Fibroblast of the conjunctiva (primary cell): ENCODE measurements at places on chromosomes 2 and 18.

- no peak for DNase-seq
These were observed 496.3 kb downstream of the SLC4A3 start for GRCh38 chr2:220123751-220124150.

DNA sequence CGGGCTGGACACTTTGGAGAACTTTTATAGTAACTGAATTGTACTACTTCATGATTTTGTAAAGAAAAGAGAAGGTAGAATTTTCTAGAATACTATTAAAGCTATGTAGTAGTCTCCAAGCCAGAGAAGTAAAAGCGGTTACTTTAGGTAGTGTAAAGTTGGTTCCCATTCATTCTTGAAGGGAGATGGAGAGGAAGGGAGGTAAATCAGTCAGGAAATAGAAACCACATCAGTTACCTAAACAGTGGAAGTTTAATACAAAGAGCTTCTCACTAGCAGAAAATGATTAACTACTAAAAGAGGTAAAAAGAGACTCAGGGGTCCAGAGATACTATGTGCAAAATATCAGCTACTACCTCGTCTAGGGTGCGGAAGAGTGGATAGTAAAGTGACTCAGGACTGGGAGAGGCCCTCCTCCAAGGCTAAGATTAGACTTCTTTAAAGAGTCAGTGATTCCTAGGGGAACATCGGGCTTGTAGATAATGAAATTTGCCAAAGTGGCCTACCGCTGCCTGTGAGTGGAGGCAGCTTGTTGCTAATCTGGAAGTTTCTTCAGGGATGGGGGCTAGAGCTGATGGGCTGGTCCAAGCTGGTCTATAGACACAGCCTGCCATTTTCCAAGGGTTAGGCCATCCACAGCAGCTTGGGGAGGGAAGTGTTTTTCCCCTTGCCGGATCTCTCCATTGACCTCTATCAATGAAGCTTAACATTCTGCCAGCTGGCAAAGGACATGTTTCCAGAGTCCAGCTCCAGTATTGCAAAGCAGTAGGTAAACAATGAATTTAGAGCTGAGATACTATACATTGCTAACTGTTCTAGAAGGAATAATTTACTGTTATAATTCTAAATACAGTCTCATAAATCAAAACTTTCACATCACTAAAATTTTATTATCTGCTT lies 246.4 kb upstream of the BOD1L2 start:
- DNase-seq, result no peak

DNA sequence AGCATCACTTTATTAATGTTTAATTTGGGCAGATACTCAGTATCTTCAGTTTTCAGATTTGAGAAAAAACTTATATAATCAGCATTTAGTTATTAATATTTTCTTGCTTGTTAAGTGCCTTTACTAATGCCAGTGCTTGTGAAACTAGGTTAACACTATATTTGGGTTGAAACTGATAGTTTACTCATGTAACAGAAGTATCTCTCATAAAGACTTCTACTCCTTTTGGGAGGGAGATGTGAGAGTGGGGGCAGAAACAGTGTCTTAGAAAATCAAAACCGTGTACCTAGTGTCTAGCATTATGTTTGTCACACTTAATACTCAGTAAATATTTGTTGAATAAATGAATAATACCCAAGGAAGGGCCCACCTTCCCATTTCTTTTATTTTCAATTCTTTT lies 129.5 kb downstream of the MSTN start:
- DNase-seq, result no peak

GRCh38 chr2:96876269-96877041 lies 6.6 kb upstream of the SEMA4C start:
- no peak for DNase-seq

DNA sequence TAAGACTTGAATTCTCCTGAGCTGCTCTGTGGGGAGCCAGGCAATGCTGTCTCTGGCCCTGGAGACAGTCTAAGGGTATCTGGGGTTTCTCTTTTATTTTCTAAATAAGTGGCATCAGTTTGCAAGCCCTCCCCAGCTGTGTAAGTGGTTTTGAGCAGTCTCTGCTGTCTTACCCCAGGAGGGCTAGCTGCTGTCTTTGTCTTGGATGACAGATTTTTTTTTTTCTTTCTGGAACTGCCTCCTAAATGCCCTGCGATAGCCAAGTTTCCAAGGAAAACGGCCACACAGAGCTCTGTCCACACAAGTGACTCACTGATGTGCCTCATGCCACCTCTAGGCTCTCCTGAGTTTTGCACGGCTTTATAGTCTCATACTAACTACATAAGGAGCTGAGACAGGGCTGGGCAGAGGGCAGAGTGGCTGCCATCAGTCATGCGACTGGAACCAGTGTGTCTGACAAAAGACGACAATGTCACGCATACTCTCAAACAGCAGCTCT lies 37.2 kb upstream of the THOC1 start:
- DNase-seq, result no peak

DNA sequence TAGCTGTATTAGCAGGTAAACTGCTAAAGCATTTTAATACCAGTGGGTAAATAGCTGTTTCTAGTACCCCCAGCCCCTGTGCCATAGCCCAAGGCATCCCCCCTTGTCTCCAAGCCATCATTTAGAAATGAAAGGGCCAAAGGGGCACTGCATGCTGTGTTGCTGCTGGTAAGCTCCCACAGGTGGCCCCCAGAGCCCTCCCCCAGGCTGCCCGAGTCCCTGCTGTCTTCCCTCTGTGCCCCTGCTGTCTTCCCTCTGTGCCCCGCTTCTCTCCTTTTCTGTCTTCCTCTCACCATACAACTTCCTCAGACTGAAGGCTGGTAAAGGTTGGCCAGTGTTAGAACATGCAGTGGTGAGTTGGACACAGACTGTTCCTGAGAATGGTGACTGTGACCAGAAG lies 42.1 kb downstream of the ZAP70 start:
- no peak for DNase-seq

GRCh38 chr18:55084550-55084949 lies 125.3 kb upstream of the CCDC68 start:
- no peak for DNase-seq

GRCh38 chr2:65654496-65654895 lies 222.1 kb upstream of the SPRED2 start:
- DNase-seq, result no peak

GRCh38 chr2:190804182-190804795 lies 76.3 kb upstream of the GLS start:
- peak; percentile 10 for DNase-seq

- DNase-seq, result no peak
These were observed 37.5 kb upstream of the WIPF1 start for GRCh38 chr2:174635015-174635593.

GRCh38 chr2:102657770-102658169 lies 38.4 kb downstream of the SLC9A2 start:
- no peak for DNase-seq

DNA sequence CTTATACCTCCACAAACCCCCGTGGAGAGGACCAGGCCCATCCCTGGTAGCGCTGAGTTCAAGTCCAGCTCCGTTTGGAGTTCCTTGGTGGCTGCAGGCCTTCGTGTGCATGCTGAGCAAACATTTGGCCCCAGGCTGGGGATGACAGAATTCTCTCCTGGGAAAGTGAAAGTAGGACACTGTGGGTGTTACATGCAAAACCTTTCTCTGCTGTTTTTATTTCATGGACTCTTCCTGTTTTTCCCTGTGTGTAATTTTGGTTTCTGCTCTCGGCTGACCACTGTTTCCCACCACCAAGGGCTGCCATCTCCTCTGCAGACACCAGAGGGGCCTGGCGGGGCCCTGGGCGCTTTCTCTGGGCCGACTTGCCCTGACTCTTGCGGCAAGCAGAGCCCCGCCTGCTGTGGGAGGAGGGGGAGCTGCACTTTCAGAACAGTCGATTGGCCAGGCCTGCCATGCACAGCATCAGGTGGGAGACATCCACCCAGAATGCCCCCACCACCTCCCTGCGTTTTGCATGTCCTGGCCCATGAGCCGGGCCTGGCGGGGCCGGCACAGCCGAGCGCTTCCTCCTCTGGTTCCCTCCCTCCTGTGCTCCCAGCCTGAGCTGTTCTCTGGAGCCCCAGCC lies 102.4 kb downstream of the CABLES1 start:
- DNase-seq, result no peak

GRCh38 chr2:158184001-158184400 lies 82.3 kb downstream of the UPP2 start:
- DNase-seq, result no peak

DNA sequence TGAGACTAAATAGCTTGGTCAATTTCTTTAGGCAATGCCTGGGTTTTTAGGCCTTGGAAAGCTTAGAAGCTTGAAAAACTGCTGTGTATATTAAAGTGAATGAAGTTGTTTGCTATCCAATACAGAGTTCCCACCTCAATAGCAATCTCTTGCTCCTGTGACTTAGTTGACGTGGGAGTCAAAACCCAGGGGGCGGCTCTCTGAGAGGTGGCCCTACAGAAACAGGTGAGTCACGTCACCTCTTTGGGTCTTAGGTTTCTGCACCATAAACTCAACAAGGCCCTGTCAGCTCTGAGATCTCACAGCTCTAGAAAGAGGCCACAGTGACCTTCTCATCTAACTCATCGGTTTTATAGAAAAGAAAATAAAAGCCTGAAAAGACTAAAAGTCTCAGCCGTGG lies 79.6 kb downstream of the ADD2 start:
- no peak for DNase-seq

DNA sequence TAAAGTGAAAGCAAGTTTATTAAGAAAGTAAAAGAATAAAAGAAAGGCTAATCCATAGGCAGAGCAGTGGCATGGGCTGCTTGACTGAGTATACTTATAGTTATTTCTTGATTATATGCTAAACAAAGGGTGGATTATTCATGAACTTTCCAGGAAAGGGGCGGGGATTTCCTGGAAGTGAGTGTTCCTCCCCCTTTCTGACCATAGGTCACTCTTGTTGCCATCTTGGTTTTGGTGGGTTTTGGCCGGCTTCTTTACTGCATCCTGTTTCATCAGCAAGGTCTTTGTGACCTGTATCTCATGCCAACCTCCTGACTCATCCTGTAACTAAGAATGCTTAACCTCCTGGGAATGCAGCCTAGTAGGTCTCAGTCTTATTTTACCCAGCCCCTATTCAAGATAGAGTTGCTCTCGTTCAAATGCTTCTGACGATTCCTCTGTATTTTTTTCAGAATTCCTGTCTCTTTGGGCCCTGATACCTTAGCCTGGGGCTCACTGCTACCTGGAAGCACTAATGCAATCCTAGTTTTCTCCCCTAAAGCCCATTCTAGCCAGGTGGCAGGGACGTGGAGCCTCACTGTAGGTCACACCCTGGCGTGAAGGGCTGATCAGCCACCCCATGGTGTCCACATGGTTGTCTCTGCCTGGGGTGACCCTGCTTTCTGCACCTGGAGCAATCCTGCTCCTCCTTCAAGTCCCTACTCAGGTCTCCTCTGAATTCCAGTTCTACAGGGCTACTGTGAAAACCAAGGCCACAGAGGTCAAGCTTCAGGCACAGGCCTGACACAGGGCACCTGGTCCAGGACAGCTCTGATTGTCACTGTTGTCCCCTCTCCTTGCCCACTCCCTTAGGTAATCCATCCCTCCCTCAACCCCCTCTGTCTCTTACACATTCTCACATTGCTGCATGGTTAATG lies 6.0 kb upstream of the SLC35F6 start:
- DNase-seq, result peak; percentile 99

GRCh38 chr2:102749938-102750337 lies 11.9 kb upstream of the TMEM182 start:
- no peak for DNase-seq

GRCh38 chr18:31658670-31659575 lies 25.5 kb downstream of the B4GALT6 start:
- DNase-seq, result peak; percentile 1

DNA sequence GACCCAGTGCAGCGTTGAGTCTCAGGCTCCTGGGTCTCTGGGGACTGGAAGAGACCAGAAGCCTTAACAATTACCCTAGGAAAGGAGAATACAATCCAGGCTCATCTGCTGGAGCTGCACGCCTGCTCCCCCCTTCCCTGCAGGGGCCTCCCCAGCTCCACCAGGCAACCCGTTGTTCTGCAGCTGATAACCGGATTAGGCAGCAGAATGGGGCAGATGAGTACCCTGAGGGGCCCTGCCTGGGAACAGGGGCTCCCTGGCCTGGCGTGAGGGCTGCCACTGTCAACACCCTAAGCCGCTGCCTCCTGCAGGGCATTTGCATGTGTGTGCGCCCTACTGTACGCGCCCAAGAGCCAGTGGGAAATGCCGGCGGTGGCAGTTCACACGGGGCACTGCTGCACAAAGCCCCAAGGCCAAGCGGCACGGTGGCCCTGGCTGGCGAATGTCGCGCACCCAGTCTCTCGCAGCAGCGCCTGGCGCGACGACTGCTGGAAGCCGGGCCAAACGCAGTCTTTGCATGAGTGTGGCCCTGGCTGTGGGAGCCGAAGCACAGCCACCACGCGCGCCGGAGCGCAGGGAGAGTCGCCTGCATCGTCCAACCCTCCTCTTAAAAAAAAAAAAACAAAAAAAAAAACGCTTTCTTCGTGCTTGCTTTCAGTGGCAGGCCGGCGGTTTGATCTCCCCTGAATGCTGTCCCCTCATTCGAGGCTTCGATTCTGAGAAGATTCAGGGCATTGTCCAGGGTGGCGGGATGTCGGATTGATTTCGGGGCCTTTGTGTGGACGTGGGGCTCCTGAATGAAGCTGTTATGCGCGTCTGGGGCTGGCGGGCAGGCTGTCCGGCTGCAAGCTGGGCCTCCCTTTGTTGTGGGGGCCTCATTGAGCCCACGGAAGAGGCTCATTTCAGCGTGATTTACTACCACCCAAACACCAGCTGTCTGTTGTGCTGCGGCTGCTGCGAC lies 63.8 kb downstream of the SETBP1 start:
- DNase-seq, result no peak

DNA sequence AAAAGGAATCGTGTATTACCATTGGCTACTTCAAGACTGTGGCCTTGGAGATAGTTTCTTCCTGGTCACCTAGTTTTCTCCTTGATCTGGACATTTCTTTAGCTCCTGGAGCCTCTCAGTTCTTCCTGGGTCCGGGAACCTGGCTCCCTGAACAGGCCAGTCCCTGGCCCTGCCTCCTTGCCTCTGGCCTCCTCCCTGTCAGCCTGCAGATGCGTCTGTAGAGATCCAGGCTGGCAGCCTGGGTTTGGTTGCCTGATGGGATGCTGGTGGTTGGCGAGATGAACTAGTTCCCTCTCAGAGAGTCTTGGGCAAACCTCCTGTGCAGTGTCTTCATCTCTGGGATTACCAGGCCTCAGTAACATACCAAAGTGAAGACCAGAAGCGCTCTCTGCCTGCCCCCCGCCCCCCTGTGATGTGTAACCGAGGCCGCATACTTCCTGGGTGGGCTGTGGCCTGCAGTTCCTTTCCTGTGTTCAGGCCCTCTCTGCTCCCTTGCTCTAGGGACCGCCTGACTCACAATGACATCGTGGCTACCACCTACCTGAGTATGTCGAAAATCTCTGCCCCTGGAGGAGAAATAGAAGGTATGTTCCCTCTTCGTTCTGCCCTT lies 85.4 kb downstream of the DYSF start:
- no peak for DNase-seq

- DNase-seq, result no peak
These were observed 2.5 kb downstream of the UXS1 start for GRCh38 chr2:106191511-106192016.

DNA sequence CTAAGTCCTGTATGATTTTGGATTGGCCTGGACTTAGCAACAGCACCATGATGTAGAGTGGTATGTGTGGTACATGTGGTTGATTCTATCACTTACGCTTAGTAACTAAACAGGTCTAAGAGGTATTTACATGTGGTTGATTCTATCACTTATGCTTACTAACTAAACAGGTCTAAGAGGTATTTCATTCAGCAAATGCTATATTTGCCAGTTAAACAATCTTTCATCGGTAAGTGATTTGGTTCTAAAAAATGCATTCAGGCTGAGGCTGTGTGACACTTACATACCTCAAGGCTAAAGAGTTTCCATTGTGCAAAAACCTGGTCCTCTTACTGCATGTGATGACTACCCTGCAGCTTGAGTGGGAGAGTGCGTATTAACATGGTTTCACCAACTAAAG lies 13.1 kb downstream of the EIF4E2 start:
- DNase-seq, result no peak

- DNase-seq, result no peak
These were observed 489.1 kb upstream of the ACVR2A start for GRCh38 chr2:147355706-147356105.
